ENCODE measurements at places on chromosomes 7 and 10.

- DNase-seq, result no peak
These were observed 223.1 kb upstream of the AKR1E2 start for GRCh38 chr10:4602764-4603491.

DNA sequence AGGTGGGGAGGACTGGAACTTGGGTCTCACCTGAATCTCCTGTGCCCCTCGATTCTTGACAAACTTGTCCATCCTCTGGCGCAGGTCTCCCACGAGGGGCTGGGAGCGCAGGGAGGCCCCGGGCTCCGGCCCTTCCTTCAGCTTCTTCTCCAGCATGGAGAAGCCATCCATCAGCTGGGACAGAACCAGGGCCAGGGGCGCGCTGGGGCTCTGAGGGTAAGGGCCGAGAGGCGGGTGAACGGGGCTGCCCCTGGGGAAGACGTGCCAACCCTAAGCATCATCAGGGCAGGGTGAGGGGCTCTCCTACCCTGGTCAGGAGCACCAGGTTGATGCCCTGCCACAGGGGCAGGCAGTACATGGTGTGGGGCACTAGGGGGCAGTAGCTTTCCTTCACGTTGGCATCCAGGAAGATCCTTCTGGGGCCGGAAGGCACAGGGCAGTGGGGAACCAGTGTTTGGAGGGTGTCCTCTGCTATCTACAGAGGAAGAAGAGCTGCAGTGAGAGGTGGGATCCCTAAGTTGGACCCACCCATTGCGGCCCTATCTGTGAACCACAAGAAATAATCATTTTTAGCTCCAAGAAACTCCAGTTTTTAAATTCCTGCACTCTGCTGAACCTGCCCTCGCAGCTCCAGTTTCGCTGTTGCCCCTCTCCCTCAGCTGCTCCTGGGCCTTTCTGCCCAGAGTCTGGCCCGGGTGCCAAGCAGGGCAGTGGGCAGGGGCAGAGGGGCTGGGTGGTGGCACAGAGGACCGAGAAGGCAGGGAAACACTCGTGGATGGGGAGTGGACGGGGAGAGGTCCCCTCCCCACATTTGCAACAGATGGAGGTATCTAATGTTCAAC is 10.8 kb upstream of the PYROXD2 start:
- peak; percentile 28 for DNase-seq

GRCh38 chr10:92208157-92208720 is 82.6 kb downstream of the CPEB3 start:
- DNase-seq, result no peak

- DNase-seq, result peak; percentile 93
These were observed at the start of gene CUL2 for GRCh38 chr10:35090162-35090954. Gene CUL2, minus strand, starts transcription at chr10:35090341. Its CDS starts 19,024 bp downstream, at chr10:35071317.

GRCh38 chr10:24039897-24040296 is 169.0 kb upstream of the KIAA1217 start:
- DNase-seq, result no peak

GRCh38 chr10:133042061-133042460 is 45.7 kb upstream of the ADGRA1 start:
- DNase-seq, result no peak

GRCh38 chr10:8921568-8921967 is 867.1 kb downstream of the GATA3 start:
- DNase-seq, result no peak

DNA sequence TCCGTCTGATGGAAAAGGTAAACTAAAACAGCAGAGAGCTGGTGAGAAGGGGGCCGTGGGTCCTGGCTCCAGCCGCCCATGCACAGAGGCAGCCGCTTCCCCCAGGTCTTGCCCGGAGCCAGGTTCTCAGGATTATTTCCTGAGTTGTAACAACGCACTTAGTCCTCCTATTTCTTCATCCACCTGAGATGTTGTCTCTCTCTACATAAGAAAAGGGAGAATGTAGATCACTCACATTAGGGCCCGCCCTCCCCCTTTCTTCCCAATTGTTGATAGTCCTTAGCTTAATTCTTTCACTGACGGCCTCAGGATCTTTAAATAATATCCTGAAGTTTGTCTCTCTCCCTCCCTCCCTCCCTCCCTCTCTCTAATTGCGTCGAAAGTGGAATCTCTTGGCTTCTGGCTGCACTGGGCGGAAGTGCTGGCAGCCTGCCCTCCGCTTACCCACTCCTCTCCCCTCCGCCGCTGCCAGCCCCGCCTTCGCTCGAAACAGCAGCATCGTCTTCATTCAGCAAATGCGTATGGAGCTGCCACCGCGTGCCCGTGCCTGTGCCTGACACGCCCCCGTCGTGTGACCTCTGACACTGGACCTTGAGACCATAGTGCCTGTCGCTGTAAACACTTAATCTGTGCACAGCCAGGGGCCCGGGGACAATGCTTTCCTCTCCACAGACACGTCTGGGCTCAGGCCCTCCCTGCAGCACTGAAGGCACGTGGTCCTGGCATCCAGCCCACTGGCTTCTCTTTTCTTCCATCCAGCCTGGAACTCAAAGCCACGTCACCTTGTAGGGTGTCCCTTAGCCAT is 174.5 kb upstream of the PPP2R2D start:
- DNase-seq, result no peak

- no peak for DNase-seq
These were observed 38.2 kb downstream of the ELAPOR2 start for GRCh38 chr7:87021285-87021684.

DNA sequence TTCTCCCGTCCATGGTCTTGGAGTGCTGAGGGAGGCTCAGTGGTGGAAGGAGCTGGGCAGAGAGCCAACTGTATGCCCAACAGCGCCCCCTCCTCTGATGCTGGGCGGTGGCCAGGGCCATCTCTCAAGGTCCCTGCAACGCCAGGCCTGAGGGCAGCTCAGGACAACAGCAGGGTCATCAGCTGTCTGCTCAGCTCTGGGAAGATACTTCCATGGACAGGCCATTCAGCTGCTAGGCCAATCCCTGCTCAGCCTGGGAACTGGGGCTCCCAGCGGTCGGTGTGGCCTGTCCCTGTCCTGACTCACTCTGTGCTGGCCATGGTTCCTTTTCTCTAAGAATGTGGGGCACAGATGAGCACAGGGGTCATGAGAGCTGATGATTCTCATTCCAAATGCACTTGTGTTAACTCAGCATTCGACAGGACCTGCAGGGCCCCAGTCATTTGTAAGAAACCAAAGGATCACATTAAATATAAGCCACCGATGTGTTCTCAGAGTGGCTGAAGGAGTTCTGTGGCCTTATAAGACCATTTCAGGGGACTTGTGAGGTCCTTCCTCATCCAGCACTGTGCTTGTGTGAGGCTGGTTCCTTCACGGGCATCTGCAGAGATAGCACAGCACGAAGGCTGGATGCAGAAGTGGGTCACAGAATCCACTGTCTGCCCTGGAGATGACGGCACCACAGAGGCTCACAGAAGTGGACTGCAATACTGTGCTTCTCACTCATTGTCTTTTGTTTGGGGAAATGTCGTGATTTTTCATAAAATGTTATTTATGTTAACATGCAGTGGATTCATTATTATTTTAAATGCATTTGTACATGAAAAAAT is 73.0 kb downstream of the ADCY1 start:
- no peak for DNase-seq

- DNase-seq, result no peak
These were observed 134.5 kb downstream of the BAMBI start for GRCh38 chr10:28811639-28812349.

DNA sequence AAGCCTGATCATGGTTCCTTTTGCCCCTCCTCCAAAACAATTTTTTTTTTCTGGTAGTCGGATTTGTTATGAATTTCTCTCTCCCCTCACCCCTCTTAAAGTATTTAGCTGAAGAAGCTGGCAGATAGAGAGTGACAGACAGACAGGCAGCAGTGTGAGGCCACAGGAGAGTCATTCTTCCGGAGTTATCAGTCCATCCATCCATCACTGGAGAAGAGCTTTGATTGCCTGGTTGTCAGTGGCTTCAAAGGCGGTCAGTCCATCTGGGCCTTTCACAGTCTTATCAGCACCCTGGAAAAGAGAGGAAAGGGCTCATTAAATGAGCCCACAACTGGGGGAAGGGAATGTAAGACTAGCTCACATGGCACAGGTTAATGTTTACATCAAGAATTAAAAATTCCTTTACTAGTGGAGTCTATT is 47.4 kb downstream of the MTPN start:
- DNase-seq, result no peak

DNA sequence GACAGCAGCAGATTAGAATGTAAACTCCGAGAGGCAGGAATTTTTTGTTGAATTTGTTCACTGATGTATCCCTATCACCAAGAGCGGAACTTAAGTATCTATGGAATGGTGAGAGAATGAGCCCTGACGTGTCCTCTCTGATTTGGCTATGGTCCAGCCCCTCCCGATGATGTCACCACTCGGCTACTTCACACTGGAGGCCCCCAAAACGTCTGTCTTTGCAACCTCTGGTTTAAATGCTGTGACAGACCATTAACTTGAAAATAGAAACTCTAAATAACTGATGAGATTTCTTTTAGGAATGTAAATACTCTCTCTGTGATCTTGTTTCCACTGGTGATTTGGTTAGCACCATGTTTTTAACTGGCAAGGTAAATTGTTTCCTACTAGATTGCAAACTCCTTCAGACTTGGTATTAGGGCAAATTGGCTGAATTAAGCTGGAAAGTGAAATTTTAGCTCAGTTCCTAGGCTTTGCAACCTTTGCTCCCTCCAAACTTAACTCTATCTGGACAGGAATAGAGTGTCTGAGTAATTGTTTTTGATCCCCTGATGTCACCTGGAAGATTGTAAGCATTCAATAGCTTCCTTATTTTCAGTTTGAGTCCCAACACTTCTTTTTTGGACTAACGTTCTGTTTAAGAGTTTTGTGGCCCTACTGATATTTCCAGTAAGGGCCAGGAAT is 19.1 kb downstream of the SLC16A12 start:
- no peak for DNase-seq

DNA sequence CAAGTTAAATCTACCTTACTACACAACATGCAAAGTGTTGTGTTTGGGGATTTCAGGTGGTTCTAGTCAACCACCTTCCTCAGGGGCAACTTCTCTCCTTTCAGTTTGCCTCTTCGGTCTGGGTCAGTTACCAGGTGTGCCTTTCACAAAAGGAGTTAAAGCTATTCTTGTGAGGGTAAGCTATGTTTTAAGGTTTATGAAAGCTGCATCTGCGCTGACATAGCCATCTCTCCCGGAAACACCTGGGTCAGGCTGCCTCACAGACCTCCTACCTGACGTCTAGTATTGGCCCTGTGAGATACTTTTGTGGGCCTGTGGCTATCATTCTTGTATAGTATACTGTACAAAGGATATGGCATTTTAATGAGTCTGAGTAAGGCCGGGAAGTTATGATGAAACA is 67.7 kb upstream of the ITGA8 start:
- no peak for DNase-seq

- no peak for DNase-seq
These were observed 927.3 kb upstream of the ZNF722 start for GRCh38 chr7:63071396-63071795.

DNA sequence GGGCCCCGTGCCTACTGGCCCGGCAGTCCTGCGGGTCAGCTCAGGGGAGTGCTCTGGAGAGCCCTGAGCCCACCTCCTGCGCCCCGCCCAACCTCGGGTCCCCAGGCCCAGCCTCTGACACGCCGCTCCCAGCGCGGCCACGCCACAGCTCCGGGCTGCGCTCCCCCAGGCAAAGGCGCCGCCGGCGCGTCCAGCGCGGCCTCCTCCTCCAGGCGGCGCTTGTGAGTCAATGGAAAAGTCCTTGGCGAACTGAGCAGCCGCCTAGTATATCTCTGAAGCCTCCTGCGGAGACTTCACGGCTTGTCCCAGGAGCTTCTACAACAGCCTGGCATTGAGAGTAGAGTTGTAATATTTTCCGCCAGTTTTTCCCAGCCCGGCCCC is 29.5 kb upstream of the BMS1 start:
- DNase-seq, result peak; percentile 51

DNA sequence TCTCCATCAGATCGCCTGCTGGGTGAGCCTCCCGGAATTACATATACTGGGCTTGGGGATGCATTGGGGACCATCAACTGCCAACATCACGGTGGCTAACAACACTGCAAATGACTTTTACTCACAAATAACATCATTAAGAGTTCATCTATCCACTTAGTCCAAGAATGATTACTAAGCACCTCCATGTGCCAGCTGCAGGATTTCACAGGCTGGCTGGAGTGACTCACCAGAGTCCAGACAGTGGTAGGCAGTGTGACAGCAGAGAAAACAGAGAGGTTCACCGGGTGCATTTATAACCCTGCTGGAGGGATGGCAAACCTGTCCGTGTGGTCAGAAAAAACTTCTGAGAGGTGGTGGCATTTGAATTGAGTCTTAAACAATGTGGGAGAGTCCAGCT is 3.2 kb upstream of the IGFBP3 start:
- no peak for DNase-seq

DNA sequence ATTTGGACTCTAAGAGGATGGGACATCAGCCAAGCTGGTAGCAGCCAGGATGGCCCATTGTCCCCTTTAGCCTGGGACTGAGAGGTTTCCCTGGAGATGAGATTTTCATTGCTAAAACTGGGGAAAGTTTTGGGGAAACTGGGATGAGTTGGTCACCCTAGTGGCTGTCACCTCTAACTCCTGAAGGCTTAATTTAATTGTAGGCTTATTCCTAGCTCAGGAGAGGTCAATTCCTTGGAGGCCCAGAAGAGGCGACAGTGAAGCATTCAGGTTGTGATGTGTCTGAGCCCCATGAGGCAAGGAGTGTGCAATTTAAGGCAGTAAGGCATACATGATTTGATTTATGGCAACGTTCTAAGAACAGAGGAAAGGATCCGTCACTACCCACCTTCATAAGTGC is 24.9 kb upstream of the JAZF1 start:
- no peak for DNase-seq

GRCh38 chr10:104250371-104250770 is 4.3 kb upstream of the GSTO1 start:
- DNase-seq, result no peak

- no peak for DNase-seq
These were observed 17.9 kb upstream of the BAIAP2L1 start for GRCh38 chr7:98418636-98419315.

DNA sequence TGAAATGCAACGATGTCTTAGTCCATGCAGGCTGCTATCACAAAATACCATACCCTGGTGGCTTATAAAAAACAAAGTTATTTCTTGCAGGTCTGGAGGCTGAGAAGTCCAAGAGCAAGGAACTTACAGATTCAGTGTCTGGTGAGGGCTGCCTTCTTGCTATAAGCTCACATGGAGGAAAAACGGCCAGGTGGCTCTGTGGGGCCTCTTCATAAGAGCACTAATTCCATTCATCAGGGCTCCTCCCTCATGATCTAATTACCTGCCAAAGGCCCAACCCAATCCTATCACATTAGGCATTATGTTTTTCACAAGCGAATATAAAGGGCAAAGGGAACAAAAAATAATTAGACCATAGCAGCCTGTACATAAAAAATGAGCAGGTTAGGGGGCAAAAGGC is 35.4 kb downstream of the PAPSS2 start:
- no peak for DNase-seq

DNA sequence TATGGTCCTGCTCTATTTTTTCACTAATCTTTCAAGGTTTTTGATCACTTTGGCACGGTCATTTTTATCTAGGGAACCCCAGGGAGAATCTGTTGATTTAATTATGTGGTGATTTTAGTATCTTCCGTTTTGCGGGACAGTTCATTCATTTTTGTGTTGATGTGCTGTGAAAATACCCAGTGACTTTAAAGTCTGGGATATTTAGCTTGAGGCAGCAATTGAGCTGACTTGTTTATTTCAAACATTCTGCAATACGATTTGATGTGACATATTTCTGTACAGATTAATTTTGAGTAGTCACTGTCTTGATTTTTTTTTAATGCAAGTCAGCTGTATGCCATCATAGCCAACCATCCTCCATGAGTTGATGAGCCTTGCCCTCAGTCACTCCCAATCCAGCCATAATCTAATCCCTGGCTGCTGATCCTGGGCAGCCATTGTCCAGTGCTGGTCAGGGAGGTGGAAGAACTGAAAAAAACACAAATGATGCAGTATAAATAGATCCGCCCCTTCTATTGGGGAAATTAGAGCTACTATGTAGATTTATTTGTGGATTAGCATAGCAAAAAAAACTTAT is 183.4 kb downstream of the CCSER2 start:
- no peak for DNase-seq

All from activated gamma-delta T cell treated with Interleukin-2 at 50 U/mL for 16 hours (primary cell).